Thymus (tissue), 14 donors: ENCODE measurements at places on chromosomes 5 and 9. TPM values are rescaled to one million over a fixed set of nuclear protein-coding genes. Genes with fewer than 3 reads are reported as not detected.

Gene PLPP7
- 0.52 TPM for total RNA-seq

Gene NUTM2F
- not detected for total RNA-seq

Gene SLCO6A1
- total RNA-seq: 0.14 TPM

Gene PCDHB11
- 0.24 TPM for total RNA-seq

Gene ADAMTS12
- 1.6 TPM for total RNA-seq

Gene DRD1
- 0.80 TPM for total RNA-seq

Gene FOXD1
- 0.05 TPM for total RNA-seq

- H3K27me3 ChIP-seq: no peaks in the 10 kb centered on the region
- no peaks in the 10 kb centered on the region for H3K36me3 ChIP-seq
- H3K4me3 ChIP-seq: no peak overlapping the region
These were observed 50.5 kb downstream of the SH3PXD2B start for GRCh38 chr5:172403817-172404216.

GRCh38 chr5:10602031-10602806, 38.3 kb downstream of the ANKRD33B start:
- H3K27ac ChIP-seq: no peak overlapping the region
- H3K27me3 ChIP-seq: no peaks in the 10 kb centered on the region
- DNase-seq: no peak
- peaks cover under 1% of the 10 kb centered on the region for H3K4me1 ChIP-seq
- no peaks in the 10 kb centered on the region for H3K36me3 ChIP-seq
- H3K4me3 ChIP-seq: no peak overlapping the region

GRCh38 chr9:105716146-105716545, 21.8 kb downstream of the TMEM38B start:
- no peaks in the 10 kb centered on the region for H3K36me3 ChIP-seq
- H3K27me3 ChIP-seq: no peaks in the 10 kb centered on the region
- H3K4me3 ChIP-seq: no peak overlapping the region
- H3K4me1 ChIP-seq: no peaks in the 10 kb centered on the region

DNA sequence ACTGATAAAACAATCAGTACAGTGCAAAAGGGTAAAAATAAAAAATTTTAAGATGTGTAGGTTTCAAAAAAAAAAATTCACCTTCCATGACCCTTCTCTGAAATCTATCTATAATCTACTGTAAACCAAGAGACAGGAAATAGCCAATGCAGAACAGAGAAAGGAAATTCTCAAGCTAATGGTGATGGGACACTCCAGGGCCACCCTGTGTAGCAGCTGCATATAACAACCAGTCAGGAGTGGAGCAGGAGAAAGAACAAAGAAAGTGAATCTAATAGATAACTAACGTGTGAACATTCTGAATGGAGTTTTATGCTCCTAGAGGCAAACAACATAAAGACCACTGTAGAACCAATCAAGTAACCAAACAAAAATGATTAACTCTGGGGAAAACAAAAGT, 16.6 kb downstream of the SPTLC1 start:
- no peak overlapping the region for H3K4me3 ChIP-seq
- H3K36me3 ChIP-seq: peaks cover 7% of the 10 kb centered on the region

- H3K27me3 ChIP-seq: no peaks in the 10 kb centered on the region
- no peaks in the 10 kb centered on the region for H3K36me3 ChIP-seq
- H3K4me3 ChIP-seq: no peak overlapping the region
- no peaks in the 10 kb centered on the region for H3K4me1 ChIP-seq
- DNase-seq: no peak
- no peak overlapping the region for H3K27ac ChIP-seq
These were observed 14.8 kb upstream of the SLC25A51 start for GRCh38 chr9:37918665-37919170.

GRCh38 chr5:73528248-73528647, 30.0 kb downstream of the BTF3 start:
- no peak overlapping the region for H3K4me3 ChIP-seq
- no peak for DNase-seq
- H3K27ac ChIP-seq: no peak overlapping the region

DNA sequence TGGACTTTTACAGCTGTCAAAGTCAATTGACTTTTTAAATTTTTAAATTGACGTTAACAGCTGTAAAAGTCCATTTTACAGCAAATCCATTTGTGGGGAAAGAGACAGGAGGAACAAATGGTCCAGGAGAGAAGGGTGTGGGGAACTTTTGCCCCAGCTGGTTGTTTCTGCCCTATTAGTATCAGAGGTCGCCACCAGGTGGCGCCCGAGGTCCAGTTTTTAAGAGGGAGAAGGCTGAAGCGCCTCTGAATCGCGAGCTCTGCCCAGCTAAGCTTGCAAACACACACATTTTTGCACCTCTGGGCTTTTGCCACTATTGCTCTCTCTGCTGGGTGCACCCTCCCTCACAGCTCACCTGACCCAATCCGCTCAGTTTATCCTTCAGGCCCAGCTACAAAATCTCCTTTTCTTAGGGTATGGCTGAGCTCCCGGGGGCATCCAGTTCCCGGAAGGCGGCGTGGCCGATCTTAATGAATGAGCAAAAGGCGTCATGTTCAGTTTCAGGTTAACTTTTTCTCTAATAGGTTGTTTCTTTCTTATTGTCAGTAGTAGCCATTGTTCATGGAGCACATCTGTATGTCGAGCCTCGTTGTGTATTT, 6.3 kb upstream of the TTLL11 start:
- H3K4me3 ChIP-seq: no peak overlapping the region
- H3K27ac ChIP-seq: no peak overlapping the region
- peaks cover 4% of the 10 kb centered on the region for H3K4me1 ChIP-seq
- H3K27me3 ChIP-seq: peaks cover 20% of the 10 kb centered on the region

DNA sequence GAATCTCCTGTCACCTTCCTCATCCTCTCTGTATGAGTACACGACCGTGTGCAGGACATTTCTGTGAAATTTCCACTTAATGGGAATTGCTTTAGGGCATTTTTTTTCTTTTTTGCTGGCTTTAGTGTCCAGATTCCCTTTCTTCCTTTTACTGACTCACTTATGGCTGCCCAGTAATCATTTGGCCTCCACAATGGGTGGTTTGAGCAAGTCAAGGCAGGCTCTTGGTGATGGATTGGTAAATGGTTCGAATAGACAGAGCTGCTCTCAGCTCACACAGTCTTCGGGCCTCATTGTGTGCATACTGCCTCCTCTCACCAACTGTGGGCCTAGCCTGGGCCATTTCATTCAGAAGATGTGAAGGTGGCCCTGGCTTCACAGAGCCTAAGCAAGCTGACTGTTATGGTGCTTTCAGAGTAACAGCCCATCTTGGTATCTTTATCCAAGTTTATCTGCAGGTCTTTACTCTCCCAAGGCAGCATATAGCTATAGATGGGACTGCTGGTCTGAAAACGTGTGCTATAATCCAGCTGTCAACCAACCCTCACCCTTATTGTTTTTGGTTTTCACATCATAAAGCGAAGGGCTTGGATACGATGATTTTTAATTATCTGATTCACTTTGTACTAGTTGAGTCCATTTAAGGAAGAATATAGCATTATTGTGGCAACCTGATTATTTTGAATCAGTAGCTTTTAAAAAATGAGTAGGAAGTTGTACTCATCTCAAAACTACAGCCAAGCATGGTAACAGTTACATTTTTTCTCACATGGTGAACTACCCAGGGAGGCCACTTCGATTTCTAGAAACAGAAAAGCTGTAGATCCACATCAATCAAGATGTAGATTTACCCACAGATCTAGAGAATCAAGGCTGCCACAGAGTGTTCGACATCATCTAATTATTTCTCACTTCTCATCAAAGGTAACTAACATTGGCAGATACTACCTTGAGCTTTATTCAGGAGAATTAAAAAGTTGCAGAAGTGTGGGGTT, 50.4 kb upstream of the CKMT2 start:
- H3K4me3 ChIP-seq: no peak overlapping the region
- no peak overlapping the region for H3K27ac ChIP-seq
- DNase-seq: no peak
- no peaks in the 10 kb centered on the region for H3K4me1 ChIP-seq
- no peaks in the 10 kb centered on the region for H3K27me3 ChIP-seq
- no peaks in the 10 kb centered on the region for H3K36me3 ChIP-seq

GRCh38 chr5:57277085-57277484, 103.2 kb downstream of the GPBP1 start:
- no peaks in the 10 kb centered on the region for H3K27me3 ChIP-seq
- H3K4me1 ChIP-seq: no peaks in the 10 kb centered on the region
- no peaks in the 10 kb centered on the region for H3K36me3 ChIP-seq
- no peak overlapping the region for H3K27ac ChIP-seq
- DNase-seq: no peak

GRCh38 chr9:107548298-107549142, 59.0 kb upstream of the KLF4 start:
- DNase-seq: no peak
- no peak overlapping the region for H3K27ac ChIP-seq
- H3K4me3 ChIP-seq: no peak overlapping the region

- no peaks in the 10 kb centered on the region for H3K36me3 ChIP-seq
- no peak for DNase-seq
- H3K27ac ChIP-seq: no peak overlapping the region
- H3K4me1 ChIP-seq: no peaks in the 10 kb centered on the region
- H3K4me3 ChIP-seq: no peak overlapping the region
- no peaks in the 10 kb centered on the region for H3K27me3 ChIP-seq
These were observed 344.9 kb downstream of the ARL15 start for GRCh38 chr5:53965459-53965858.

DNA sequence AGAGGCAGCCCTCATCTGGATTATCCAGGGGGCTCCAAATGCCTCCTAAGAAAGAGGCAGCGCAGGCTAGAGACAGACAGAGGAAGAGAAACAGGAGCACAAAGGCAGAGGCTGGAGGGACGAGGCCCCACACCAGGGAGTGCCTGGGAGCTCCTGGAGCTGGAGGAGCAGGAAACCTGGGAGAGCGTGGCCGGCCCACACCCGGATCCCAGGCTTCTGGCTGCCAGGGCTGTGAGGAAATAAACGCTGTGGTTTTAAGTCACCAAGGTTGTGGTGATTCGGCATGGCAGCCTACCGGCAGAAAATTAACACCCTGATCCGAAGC, 165.5 kb downstream of the OLFM1 start:
- H3K27me3 ChIP-seq: peaks cover 5% of the 10 kb centered on the region
- H3K36me3 ChIP-seq: no peaks in the 10 kb centered on the region
- no peak overlapping the region for H3K27ac ChIP-seq
- no peak overlapping the region for H3K4me3 ChIP-seq
- DNase-seq: no peak
- peaks cover 2% of the 10 kb centered on the region for H3K4me1 ChIP-seq

GRCh38 chr9:93813221-93814076, 141.7 kb downstream of the BARX1 start:
- H3K4me3 ChIP-seq: no peak overlapping the region
- H3K36me3 ChIP-seq: no peaks in the 10 kb centered on the region
- H3K27ac ChIP-seq: no peak overlapping the region
- H3K27me3 ChIP-seq: peaks cover 19% of the 10 kb centered on the region
- DNase-seq: no peak

DNA sequence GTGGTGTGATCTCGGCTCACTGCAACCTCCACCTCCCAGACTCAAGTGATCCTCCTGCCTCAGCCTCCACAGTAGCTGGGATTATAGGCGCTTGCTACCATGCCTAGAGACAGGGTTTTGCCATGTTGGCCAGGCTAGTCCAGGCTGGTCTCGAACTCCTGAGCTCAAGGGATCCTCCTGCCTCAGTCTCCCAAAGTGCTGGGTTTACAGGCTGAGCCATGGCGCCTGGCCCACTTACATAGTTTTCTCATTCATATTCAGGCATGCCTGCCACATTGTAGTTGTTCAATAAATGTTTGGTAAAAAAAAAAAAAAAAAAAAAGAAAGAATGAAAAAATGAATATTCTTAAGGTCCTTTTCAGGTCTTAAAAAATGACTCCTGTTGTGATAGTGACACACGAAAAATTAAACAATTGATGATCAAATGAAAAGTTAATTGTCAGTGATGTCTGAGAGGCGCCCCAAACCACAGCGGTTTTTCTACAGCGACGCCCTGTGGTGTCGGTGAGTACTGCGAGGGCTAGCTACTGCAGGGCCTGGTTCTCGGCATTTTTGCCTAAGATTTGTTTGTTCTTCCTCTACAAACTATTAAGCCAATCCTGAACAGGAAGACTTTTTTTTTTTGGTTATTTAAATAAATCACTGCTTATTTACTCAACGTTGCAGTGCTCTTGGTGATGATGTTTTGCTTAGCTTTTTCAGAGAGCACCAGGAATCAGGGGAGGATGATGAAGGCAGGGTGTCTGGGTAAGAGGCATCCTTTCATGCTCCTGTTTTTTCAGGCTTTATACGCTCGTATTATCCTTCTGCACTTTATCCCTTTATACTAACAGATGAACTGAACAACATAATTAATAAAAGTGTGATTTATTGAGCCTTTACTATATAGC, 67.0 kb upstream of the DPYSL3 start:
- no peak overlapping the region for H3K4me3 ChIP-seq
- no peaks in the 10 kb centered on the region for H3K36me3 ChIP-seq
- H3K27me3 ChIP-seq: no peaks in the 10 kb centered on the region

GRCh38 chr5:89343666-89344065, 460.7 kb upstream of the MEF2C start:
- DNase-seq: peak; percentile 10
- no peaks in the 10 kb centered on the region for H3K27me3 ChIP-seq
- no peak overlapping the region for H3K4me3 ChIP-seq
- no peak overlapping the region for H3K27ac ChIP-seq

GRCh38 chr5:74433896-74434829, 206.4 kb downstream of the ENC1 start:
- no peak for DNase-seq
- no peak overlapping the region for H3K4me3 ChIP-seq
- H3K27ac ChIP-seq: no peak overlapping the region
- H3K36me3 ChIP-seq: no peaks in the 10 kb centered on the region
- H3K27me3 ChIP-seq: no peaks in the 10 kb centered on the region

DNA sequence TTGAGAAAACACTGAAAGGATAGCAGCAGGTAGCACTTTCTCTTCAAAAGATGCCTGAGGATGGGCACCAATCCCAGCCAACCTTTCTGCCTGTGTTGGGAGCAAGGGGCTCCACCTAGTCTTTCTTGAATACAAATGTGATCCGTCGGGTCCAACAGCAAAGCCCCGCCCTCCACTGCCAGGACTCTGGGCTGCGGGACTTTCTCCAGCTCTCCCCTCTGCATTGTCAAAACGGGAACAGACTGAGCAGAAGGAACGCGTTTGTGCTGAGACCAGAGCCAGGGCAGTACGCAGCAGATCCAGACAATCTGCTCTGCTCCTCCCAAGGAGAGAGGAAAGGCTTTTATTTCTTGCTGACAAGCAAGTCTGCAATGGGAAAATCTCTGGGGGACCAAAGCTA, 139.7 kb downstream of the SEC61B start:
- no peak overlapping the region for H3K4me3 ChIP-seq
- H3K27me3 ChIP-seq: peaks cover 46% of the 10 kb centered on the region
- no peaks in the 10 kb centered on the region for H3K36me3 ChIP-seq
- peaks cover 7% of the 10 kb centered on the region for H3K4me1 ChIP-seq
- H3K27ac ChIP-seq: no peak overlapping the region

DNA sequence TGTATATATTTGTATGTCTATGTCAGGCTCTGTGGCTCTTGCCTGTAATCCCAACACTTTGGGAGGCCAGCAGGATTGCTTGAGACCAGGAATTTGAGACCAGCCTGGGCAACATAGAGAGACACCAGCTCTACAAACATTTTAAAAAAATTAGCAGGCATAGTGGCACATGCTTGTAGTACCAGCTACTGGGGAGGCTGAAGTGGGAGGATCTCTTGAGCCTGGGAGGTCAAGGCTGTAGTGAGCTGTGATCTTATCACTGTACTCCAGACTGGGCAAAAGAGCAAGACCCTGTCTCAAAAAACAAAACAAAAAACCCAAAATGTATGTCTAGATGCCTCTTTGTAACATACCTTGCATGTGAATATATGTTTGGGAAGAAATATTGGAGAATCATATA, 15.8 kb downstream of the ARRDC3 start:
- H3K27me3 ChIP-seq: no peaks in the 10 kb centered on the region
- H3K27ac ChIP-seq: no peak overlapping the region
- no peak for DNase-seq
- peaks cover 43% of the 10 kb centered on the region for H3K36me3 ChIP-seq
- no peak overlapping the region for H3K4me3 ChIP-seq
